NCI-H1436 (cell line): ENCODE measurements at places on chromosomes 1 and 21.
A peak's percentile ranks its signal among the peaks of the same experiment; 100 is the strongest.

DNA sequence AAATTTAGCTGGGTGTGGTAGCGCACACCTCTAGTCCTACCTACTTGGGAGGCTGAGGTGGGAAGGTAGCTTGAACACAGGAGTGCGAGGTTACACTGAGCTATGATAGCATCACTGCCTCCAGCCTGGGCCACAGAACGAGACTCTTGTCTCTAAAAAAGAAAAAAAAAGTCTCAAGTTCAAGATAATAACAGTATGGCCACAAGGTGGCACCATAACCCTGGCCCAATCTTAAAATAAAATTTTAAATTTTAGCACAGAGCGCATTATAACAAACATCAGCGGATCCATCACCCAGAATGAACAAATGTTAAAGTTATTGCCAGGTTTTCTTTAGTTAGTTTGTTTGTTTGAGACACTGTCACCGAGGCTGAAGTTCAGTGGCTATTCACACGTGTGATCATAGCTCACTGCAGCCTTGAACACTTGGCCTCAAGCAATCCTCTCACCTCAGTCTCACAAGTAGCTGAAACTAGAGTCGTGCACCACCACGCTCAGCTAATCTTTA lies 2.9 kb upstream of the HTR6 start:
- DNase-seq, result peak; percentile 19

DNA sequence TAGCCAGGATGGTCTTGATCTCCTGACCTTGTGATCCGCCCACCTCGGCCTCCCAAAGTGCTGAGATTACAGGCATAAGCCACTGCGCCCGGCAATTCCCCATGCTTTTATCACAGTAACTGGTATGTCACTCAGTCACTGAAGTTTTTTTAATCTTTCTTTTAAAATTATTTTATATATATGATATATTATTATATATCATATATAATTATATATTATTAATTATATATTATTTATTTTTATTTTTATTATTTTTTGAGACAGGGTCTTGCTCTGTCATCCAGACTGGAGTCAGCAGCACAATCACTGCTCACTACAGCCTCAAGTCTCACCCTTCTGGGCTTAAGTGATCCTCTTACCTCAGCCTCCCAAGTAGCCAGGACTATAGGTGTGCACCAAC lies 18.3 kb downstream of the RC3H1 start:
- no peak for DNase-seq

DNA sequence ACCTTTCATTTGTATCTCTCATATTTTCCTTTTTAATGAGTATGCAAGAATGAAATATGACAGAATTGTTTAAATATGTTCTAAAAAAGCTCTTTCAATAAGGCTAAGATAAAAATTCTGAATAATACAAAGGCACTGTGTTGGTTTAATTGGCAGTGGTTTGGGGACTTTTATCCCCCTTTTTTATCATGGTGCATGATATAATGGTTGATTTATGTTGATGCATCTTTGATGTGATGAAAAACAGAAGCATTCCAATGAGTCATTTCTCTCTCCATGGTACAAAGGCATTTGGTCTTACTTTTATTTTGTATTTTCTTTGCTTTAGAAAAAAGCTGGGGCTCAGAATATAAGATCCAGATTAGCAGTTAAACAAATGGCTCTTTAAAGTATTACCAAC lies 127.2 kb upstream of the GREM2 start:
- DNase-seq, result no peak

DNA sequence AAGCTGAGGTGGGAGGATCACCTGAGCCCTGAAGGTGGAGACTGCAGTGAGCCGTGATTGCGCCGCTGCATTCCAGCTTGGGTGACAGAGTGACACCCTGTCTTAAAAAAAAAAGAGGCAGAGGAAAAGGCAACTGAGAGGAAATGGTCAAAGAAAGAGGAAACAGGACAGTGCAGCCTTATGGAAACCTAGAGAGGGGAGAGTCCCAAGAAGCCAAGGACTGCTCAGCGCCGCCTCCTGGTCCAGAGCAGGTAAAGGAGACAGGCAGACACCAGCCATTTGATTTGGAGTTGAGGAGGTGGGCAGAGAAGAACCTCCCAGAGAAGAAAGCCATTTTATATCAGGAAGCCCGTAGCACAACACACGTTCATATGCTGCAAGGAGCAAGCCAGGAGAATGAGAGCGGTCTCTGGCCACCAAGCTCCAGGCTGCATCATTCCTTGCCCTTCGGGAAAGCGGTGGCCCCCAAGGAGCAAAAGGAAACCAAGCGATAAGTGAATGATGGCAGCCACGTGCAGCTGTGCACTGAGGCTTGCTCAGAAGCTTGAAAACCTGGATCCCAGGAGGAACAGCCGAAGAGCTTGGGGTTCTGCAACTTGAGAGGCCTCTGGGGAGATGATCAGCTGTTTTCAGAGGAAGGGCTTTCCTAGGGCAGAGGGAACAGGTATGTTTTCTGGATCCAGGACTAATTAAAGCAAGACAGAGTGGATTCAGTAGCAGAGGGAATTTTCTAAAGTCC lies 33.7 kb downstream of the LRRC42 start:
- no peak for DNase-seq
